ENCODE measurements at places on chromosomes 5 and 9.

- no peak for DNase-seq
Measured at GRCh38 chr5:133967698-133968203, 674 bp downstream of the C5orf15 start.

DNA sequence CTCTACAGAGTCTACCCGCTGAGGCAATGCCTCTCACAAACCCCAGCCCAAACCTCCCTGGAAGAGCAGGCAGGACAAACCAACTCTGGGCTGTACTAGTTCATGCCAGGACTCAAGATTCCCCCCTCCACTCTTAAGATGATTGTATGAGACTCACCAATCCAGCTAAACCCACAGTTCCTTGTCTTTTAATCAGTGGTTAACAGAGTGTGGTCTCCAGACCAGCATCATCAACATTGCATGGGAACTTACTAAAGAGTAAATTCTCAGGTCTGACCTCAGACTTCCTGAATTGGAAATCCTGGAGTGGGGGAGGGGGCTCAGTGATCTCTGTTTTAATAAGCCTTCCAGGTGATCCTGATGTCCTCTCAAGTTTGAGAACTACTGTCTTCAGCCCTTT lies 240.9 kb downstream of the GAS1 start:
- no peak for DNase-seq

- no peak for DNase-seq
Measured at GRCh38 chr5:94057217-94057616, 315.8 kb upstream of the POU5F2 start.

GRCh38 chr9:38372762-38373619 lies 19.5 kb upstream of the ALDH1B1 start:
- DNase-seq: no peak

- DNase-seq: no peak
Measured at GRCh38 chr5:115656404-115656803, 30.6 kb upstream of the TMED7 start.

DNA sequence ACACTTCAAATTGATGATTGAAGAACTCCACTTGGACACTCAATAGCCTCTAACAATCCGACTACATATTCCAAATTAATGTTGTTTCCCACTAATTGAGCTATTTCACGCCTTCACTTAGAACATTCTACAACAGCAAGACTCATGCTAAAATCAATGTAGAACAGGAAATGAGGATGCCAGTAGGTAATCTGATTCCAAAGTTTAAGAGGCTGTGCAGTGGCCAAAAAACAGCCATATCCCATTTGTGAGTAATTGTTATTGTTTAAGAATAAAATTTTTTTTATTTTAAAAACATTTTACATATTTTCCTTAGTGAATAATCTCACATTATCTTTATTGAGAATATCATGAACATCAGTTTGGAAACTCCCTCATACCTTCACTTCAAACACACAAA lies 35.7 kb upstream of the GHR start:
- no peak for DNase-seq

- DNase-seq: no peak
Measured at GRCh38 chr5:157682257-157682656, 10.9 kb downstream of the C5orf52 start.

- DNase-seq: no peak
Measured at GRCh38 chr9:98306384-98307145, 51.1 kb upstream of the TBC1D2 start.

- DNase-seq: no peak
Measured at GRCh38 chr5:76085243-76085579, 2.0 kb downstream of the SV2C start.

- no peak for DNase-seq
Measured at GRCh38 chr9:112586599-112587155, 100.0 kb downstream of the KIAA1958 start.

GRCh38 chr9:77589046-77589795 lies 58.9 kb downstream of the GNA14 start:
- no peak for DNase-seq

DNA sequence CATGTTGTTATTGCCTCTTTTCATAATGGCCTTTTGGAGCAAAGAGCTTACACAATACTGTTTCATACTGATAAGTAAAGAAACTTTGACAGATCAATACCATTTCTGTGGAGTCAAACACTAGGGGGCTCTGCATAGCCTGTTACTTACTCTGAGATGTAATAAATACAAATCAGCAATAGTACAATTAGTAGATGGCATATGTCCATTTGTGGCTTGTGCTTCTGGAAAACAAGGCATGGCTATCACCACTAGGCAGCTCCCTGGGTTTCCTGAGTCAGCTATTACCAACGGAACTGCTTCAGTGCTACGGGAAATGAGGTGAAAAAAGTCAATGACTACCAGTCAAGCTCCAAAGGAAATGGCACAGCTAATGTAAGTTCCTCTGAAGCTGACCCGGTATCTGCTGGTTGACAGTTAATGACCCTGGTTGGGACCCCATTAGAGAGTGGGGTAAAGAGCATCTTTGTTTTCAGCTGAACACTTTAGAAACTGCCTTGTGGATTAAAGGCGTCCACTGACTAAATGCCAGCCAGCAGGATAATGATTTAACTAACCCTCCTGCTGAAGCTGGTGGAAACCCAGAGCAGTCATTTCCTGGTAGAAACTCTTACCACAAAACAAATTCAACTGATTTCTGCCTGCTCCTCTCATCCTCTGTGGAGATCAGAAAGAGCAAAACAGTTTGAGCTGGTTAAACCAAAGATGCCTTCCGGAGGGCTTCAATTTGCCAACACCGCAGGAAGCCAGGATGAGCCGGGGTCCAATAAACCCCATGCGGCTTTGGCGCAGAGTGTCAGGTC lies 69.0 kb upstream of the FAM169A start:
- DNase-seq: no peak

- DNase-seq: no peak
Measured at GRCh38 chr9:93922535-93922934, 32.6 kb downstream of the BARX1 start.

DNA sequence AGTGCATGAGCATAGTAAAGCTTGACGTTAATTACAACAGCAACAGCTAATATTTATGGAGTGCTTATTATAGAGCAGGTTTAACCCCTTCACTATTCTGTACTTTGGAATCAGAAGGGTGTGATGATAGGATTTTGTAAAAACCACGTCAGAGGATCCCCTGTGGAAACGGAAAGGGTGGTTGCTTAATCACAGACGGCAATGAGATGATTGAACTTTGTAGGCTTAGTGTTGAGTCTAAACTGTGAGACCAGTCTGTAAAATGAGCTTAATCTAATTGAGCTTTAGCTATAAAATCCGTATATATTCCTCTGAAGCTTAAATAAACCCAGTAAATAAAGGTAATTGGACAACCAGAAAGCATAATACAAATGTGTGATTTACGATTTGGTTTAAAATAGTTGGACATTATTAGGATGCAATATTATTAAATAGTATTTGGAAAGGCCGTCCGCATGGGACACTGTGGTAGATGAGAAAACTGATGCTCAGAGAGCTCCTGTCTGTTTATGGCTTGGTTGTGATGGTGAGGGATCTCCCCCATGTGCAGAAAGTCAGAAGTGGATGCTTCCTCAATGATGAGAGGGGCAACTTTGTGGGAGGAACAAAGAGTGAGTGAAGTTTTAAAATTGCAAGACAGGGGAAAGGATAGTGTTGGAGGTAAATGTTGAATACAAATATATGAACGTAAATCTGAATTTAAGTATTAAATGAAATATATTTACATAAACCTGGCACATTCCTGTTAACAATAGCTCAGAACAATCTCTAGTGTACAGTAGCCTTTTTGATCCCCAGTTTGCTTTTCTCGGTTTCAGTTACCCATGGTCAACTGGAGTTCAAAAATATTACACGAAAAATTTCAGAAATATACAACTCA lies 23.4 kb upstream of the SCGB3A2 start:
- DNase-seq: no peak

All from activated naive CD4-positive, alpha-beta T cell (primary cell).